ENCODE measurements at places on chromosomes 1 and 21.

GRCh38 chr1:67188137-67188536, 21.9 kb downstream of the IL23R start:
- no peak for DNase-seq

- peak; percentile 38 for DNase-seq
Observed at GRCh38 chr1:224615861-224616755, at the start of gene CNIH3. TSS of gene CNIH3 (plus strand) at chr1:224616317. CDS start at chr1:224617175, 858 bp downstream.

DNA sequence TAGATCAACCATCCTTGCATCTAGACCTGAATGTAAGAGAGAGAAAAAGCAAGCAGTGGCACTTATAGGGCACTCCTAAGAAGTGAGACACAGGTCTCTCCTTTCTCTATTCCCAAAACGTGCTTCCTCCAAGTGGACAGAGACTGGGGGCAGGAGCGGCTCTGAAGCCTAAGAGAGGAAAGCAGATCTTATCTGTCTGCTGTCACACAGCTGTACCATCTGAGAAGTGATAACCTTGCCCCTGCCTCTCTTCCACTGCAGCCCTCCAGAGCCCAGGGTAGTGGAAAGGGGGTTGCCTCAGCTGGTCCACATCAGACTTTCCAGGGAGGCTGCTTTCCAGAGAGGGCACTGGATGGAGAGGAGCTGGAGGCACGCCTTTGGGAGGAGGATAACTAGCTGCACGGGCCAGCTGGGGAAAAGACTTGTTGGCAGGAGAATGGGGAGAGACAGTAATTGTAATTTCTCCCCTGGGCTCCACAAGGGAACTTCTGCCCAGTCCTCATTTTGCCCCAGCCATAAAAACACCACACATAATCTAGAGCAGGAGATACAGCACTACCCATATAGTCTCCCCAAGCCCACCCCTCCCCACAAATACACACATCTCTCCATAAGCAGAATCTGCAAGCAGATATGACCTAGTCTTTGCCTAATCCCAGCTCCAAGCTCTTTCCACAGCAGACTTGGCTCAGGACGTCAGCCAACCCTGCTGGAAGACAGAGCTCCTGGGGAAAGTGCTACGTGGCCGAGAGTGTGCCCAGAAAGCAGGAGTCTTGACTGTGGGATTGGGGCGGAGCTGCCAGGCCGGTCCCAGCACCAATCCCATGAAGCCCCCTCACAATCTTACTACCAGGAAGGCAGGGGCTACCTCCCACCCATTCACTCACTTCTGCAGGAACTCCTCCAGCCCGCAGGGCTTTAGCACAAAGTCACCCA, 31.2 kb downstream of the PIK3C2B start:
- no peak for DNase-seq

DNA sequence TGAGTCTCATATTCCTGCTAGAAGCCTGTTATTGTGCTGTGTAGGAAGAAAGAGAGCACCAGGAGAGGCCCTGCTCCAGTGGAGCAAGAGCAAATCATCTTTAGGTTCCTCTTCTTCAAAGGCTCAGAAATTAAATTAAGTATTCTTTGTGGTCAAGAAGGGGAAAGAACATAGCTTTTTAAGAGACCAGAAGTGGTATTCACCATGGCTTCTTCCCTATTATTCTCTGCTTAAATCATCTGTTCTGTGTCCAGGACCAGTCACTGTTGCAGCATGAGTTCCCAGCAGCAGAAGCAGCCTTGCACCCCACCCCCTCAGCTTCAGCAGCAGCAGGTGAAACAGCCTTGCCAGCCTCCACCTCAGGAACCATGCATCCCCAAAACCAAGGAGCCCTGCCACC, 1.1 kb downstream of the SPRR1B start:
- DNase-seq = no peak

DNA sequence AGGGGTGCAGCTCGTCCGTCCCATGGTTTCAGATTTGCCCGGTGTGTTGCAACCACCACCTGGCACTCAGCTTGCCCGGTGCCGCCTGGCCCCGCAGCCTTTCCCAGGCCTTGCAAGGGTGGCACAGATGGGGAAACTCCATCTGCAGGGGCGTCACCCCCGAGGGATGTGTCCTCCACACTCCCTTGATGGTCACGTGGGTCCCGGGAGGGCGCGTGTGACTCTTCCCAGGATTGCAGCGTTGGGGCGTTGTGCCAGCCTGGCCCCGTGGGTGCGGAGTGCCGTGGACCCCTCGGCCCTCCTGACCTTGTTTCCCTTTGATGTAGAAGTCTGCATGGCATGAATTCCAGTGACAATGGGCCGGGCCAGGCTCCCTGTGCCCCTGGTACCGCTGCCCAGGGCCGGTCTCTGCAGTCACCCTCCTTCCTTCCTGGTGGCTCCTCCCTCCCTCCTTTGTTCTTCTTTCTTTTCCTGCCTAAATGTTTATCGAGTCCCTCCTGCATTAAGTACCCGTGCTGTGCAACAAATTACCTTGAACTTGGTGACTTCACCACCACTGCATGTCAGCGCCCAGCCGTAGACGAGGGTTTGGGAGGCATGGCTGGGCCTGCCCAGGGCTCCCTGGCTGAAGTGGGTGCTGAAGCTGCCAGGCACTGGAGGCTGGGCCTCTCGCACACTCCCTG, 22.9 kb downstream of the RRP1 start:
- no peak for DNase-seq

GRCh38 chr1:19606817-19607642, 37.1 kb upstream of the NBL1 start:
- no peak for DNase-seq

GRCh38 chr21:42285569-42286245, 29.5 kb downstream of the TFF3 start:
- DNase-seq = no peak

GRCh38 chr1:208065862-208066261, 154.9 kb upstream of the CD34 start:
- no peak for DNase-seq

DNA sequence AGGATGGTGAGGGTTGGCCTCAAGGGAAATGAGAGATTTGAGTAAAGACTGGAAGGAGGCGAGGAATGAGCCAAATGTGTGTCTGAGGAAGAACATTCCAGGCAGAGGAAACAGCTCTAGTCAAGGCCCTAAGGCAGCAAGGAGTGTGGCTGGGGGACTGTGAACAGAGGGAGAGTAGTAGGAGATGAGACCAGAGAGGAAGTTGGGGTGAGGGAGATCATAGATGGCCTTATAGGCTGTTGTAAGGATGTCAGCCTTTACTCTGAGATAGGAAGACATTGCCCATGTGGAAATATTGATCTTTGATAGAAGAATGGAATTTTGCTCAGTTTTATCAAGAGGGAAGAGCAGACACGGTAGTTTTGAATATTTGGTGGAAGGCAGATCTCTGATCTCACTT, 55.2 kb upstream of the ARTN start:
- DNase-seq = no peak

DNA sequence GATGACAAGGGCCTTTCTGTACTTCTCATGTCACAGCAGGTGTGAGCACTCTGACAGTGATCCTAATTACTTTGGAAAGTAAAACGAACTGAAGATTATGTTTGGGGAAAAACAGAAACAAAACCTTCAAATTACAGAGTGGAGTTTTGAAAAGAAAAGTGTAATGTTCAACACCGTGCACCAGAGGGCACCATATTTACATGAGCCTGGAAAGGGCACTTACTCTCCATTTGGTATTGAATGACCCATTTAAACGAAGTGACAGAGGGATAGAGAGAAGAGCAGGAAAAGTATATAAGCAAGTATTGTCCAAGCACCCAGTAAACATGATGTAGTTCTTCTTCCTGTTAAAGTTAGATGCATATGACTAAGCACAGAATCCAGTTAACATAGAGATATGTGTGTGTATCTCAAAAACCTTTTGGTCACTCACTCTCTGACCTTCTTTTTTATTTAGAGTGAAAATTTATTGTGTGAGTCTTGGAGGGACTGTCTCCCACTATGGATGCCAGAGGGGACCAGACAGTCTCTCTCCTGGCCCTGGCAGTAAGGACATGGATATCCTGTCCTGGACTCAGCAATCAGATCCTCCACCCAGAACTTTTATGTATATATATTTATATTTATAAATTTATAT, 3.8 kb upstream of the RGSL1 start:
- DNase-seq = no peak

GRCh38 chr1:17045150-17045549, 8.7 kb downstream of the SDHB start:
- DNase-seq = no peak

- no peak for DNase-seq
Observed at GRCh38 chr1:185014941-185015340, 30.4 kb upstream of the RNF2 start.

DNA sequence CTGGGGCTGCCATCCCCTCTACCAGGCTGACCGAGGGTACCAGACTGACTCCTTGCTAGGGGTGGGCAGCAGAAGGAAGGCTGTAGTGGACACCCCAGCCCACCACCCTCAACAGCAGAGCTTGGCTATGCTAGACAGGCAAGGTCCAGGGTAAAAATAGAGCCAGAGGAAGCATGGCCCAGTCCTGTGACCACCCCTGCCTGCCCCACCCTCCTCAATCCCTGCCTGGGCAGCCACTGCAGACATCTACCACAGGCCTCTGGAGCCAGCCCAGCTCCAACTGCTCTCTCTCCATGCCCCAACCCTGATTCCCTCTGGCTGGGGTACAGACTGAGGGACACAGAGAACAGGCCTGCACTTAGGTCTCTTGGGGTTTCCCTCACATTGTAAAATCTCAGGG, 1.7 kb downstream of the S100A1 start:
- DNase-seq = no peak

- no peak for DNase-seq
Observed at GRCh38 chr1:34739613-34740012, 15.2 kb upstream of the GJB5 start.

GRCh38 chr1:24898152-24898908, 31.7 kb downstream of the RUNX3 start:
- DNase-seq = no peak

- DNase-seq = no peak
Observed at GRCh38 chr1:217369996-217370551, 260.8 kb downstream of the GPATCH2 start.

GRCh38 chr1:57017200-57017599, 51.4 kb upstream of the C8B start:
- no peak for DNase-seq

DNA sequence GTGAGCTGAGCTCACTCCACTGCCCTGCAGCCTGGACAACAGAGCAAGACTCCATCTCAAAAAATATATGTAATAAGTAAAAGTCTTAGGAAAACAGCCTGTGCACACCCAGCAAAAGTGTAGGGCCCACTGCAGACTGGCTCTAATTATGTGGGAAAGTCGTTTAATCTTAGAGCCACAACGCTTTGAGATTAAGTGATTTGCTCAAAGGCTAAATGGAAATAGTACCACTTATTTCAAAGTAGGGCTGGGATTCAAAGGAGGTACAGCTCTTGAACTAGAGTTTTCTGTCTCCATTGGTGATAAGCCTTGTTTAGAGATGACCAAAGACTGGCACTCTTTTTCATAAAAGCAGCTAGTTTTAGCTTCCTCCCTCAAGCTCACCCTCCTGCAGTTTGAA, 2.2 kb downstream of the TACSTD2 start:
- DNase-seq = no peak

DNA sequence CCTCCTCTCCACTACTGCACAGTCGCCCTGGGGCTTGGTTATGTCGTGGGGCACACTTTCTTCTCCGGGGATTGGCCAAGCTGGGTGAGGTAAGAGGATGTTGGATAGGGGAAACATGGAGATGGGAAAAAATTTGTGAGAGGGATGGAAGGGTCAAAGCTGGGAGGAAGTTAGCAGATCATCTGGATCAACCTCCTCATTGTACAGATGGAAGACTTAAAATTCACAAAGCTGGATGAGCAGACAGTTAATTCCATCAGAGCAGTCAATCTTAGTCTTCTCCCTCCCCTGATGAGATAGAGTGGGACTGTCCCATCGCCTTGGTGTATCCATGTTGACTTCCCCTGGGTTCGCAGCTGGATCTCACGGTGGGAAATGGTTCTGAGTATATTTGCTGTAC, 69.6 kb upstream of the CNTN2 start:
- DNase-seq = no peak

DNA sequence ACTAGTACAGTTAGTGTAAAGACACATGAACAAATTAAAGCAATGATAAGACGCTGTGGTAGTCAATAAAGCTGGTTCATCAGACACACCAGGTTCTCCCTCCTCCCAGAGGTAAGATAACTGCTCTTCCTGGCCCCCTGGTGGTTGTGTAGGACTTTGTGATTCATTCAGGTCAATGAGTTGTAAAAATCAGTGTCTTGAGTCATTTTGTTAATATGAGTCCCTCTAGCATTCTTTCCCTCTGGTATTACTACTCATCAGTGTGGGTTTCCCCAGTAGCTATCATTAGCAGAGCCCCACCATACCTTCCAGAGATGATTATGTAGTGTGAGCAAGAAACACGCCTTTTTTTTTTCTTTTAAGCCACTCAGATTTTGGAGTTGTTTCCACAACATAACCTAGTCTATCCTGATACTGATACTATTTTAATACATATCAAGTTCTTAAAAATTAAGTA, 3.6 kb upstream of the SETDB1 start:
- peak; percentile 25 for DNase-seq

GRCh38 chr1:219099307-219099706, 74.4 kb upstream of the LYPLAL1 start:
- DNase-seq = no peak

GRCh38 chr1:4685523-4685865, 31.1 kb downstream of the AJAP1 start:
- DNase-seq = no peak
